Stimulated activated CD4-positive, alpha-beta T cell treated with anti-CD3 and anti-CD28 coated beads, Interleukin-12 subunit alpha, Interleukin-12 subunit beta, amount 100 ng/mL, for 24 hours (primary cell): ENCODE measurements at places on chromosomes 7 and 10.

DNA sequence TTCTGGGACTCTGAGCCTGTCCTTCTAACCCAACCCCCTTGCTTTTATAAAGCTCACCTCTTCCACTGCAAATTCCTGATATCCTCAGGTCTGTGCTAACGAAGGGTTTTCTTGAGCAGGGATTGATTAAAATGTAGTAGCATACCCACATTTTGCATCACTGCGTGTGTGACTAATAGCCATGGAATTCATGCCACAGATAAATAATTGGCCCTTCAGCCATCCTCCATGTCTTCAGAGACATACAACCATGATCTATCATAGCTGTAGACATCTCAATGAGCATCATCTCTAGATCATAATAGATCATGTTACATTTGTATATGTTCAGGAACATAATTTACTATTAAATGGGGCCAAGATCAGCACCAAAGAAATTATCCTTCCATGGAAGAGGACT lies 990.3 kb downstream of the KCNMA1 start:
- DNase-seq, result no peak

DNA sequence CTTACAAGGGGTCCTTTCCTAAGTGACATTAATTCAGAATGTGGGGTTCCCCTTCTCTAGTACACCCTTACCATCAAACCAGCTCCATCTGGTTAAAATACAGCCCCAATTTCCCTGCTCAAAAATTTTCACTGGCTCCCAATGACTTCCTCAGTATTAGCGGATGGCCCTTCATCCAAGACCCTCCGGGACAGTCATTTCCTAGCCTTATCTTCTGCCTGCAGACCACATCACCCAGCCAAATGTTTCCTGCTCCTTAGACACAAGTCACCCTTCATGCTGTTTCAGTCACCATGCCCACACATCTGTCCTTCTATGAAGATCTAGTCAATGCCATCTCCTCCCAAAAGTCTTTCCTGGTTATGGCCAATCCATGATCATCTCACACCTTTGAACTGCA lies 45.2 kb downstream of the PARD3 start:
- DNase-seq, result no peak

DNA sequence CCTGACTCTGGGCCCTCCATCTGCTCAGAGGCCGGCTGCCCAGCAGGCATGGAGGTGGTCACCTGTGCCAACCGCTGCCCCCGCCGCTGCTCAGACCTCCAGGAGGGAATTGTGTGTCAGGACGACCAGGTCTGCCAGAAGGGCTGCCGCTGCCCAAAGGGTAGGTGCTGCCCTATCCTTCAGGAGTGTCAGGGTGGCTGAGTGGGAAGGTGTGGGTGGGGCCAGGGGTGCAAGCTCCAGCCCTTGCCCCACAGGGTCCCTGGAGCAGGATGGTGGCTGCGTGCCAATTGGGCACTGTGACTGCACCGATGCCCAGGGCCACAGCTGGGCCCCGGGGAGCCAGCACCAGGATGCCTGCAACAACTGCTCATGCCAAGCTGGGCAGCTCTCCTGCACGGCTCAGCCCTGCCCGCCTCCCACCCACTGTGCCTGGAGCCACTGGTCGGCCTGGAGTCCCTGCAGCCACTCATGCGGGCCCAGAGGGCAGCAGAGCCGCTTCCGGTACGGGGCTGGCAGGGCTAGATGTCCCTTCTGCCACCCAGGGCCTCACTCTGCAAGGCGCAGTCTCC lies 17.5 kb upstream of the ZNF862 start:
- DNase-seq, result no peak

DNA sequence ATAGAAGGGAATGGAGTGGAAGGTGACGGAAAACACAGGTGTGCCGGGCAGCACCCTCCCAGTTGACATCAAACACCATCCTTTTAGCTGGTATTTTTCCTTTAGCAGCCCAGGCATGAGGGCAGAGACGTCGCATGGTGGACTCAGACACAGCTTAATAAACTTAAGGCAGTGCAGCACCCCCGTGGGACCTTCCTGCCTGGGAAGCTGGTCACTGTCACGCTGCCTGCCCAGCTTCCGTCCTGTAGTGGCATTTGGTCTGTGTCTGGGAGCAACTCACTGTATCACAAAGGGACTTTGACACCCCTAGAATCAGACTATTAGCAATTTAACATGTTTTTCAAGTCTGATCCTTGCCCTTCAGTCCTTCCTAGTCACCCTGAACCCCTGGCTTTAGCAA lies 35.8 kb downstream of the IL15RA start:
- DNase-seq, result no peak

GRCh38 chr7:55438757-55439525 lies 73.8 kb downstream of the LANCL2 start:
- DNase-seq, result no peak
